ENCODE measurements at places on chromosomes 1 and 21. TPM values are rescaled to one million over a fixed set of nuclear protein-coding genes. Genes with fewer than 3 reads are reported as not detected.
A peak's percentile ranks its signal among the peaks of the same experiment; 100 is the strongest.

DNA sequence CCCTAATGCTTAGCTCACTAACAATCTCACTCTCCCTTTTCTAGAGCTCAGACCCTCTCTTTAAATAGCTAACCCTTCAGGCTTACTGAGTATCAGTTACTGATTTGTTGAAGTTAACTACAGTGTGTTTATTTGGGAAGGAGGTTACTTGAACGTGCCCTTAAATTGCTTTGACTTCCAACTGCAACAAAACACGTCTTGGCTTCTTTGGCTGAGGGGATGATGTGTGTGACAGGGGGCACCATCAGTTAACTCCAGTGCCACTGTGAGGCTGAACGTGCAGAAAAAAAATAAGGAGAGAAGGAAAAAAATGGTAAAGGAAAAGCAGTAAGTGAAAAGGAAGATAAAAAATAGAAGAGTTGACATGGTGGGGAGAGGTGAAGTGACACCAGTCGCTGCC is 75.1 kb upstream of the NRIP1 start:
- no peak for DNase-seq

- DNase-seq: no peak
Observed at GRCh38 chr1:42379794-42380585, 602 bp upstream of the RIMKLA start.

GRCh38 chr21:36602735-36603134 is 96.2 kb upstream of the SIM2 start:
- no peak for DNase-seq

GRCh38 chr1:107927820-107928219 is 37.2 kb downstream of the VAV3 start:
- no peak for DNase-seq

- DNase-seq: no peak
Observed at GRCh38 chr1:7108251-7108650, 323.0 kb downstream of the CAMTA1 start.

- DNase-seq: no peak
Observed at GRCh38 chr1:41751804-41752513, 166.8 kb downstream of the HIVEP3 start.

- peak; percentile 51 for DNase-seq
Observed at GRCh38 chr1:53068314-53069099, 6.5 kb downstream of the PODN start.

DNA sequence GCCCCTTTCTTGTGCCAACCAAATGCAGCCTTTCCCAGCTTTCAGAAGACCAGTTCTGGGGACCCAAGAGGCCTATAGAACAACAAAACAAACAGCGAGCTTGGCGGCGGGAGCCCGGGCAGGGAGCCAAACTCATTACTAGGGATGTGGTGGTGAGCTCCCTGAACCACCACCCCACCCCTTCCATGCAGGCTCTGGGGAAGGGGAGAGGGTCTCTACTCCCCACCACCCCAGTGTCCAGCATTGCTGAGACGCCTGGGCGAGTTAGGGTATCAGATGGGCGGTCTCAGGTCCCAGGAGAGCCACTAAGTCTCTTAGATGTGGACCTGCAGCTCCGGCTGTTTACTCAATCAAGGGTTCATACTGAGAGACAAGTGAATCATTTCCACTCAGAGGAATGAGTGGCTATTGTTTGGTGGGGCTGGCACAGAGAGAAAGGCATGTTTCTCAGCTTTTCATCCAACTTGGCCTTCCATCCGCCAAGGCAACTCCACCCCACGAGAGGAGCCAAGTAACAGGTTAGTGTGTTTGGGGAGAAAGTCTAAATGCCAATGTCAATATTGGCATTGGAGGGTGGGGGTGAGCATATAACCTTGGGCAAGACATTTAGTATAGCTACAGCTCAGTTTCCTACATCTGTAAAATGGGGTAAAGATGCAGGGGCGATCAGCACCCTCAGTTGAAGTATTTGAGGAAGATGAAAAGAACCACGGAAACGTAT is 40.9 kb downstream of the PLXNA2 start:
- DNase-seq: no peak

Gene FMO5
- total RNA-seq: 3.3 TPM

Gene FAM43B
- total RNA-seq: 0.18 TPM
